ENCODE measurements at places on chromosomes 5 and 9. TPM values are rescaled to one million over a fixed set of nuclear protein-coding genes. Genes with fewer than 3 reads are reported as not detected.

DNA sequence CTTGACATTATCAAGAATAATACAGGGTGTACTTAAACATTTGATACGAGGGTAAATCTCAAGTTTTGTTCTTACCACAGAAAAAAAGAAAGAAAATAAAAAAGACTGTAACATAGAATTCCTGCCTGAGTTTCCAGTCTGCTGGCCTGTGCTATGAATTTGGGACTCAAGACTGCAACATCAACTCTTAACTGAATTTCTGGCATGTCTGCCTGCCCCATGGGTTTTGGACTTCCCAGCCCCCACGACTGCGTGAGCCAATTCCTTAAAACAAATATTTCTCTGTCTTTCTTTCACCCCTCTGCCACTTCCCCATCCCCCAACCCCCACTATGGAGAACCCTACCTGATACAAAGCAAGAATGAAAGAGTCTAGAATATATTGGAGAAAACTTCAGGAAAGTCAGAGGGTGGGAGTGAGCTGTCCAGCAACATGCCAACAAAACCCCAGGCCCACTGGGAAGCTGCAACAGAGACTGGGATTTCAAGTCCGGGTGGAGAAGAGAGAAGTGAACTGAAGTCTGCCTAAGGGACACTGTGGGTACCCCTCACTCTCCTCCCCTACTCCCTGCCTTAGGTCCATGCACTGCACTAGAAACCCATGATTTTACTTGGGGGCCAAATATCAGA is 43.0 kb downstream of the MARCHF3 start:
- DNase-seq, result no peak

- no peak for DNase-seq
Measured at GRCh38 chr5:178777520-178777919, 47.1 kb upstream of the ZNF354A start.

DNA sequence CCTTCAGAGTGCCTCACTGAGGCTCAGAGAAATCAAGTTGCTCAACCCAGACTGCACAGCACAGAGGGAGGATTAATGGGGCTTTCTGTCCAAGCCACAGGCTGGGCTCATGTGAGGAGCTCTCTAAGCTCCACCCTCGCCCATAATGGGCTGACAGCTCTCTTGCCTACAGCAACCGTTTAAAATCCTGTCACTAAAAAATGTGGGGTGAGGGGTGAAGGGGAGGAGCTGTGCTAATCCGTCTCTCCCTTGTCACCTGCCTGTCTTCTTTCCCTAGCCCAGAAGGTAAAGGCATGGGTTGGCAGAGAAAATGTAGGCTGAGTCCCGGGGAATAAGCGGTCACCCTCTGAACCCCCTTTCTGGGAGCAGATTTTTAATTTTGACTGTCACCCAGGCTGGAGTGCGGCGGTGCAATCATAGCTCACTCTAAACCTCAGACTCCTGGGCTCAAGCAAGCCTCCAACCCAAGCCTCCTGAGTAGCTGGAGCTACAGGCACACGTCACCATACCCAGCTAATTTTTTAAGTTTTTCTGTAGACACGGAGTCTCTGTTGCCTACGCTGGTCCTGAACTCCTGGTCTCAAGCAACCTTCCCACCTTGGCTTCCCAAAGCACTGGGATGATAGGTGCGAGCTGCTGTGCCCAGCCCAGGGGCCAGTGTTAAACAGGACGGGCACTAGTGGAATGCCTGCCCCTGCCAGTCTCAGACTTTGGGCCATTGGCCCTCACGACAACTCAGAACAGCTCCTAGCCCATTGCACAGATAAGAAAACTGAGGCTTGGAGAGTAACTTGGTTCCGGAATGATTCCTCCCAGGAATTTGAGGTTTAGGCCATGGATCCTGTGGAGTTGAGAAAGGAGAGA is 89.5 kb downstream of the LMX1B start:
- DNase-seq, result no peak

DNA sequence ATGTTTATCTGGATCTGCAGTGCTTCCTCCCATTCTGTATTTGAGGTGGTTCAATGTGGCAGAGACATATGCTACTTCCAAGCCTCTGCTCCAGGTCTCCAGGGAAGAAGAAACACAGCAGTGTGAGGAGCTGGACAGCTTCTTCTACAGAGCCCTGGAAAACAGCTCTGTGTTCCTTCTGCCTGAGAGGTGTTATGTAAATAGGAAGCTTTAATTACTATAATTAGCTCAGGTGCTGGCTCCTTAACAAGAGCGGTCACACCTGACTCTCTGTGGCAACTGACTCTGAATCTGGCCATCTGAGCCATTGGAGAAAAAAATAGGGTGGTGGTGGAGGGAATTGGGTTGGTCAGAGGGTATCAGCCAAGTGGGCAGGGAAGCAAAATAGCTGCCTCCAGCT is 332.4 kb upstream of the BRINP1 start:
- no peak for DNase-seq

DNA sequence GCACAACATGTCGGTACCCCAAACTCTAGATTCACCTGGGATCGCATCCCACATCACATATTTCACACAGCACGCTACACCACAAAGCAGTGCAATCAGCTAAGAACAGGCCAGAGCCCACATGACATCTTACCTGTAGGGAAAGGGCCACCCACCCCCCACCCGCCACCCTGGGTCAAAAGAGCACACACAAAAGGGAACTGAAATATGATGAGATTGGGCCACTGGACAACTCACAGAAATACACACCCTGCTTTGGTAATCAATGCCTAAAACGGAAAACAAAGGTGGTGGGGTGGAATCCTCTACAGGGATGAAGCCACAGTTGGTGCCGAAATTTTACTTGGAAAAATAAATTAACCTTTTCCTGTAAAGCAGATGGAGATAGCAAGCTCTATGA is 13.1 kb downstream of the RETREG1 start:
- DNase-seq, result no peak

Gene ERAP2
- 40.2 TPM for total RNA-seq

All from HT1080 (cell line).